Motor neuron (in vitro differentiated cells): ENCODE measurements at places on chromosomes 13 and 19.

DNA sequence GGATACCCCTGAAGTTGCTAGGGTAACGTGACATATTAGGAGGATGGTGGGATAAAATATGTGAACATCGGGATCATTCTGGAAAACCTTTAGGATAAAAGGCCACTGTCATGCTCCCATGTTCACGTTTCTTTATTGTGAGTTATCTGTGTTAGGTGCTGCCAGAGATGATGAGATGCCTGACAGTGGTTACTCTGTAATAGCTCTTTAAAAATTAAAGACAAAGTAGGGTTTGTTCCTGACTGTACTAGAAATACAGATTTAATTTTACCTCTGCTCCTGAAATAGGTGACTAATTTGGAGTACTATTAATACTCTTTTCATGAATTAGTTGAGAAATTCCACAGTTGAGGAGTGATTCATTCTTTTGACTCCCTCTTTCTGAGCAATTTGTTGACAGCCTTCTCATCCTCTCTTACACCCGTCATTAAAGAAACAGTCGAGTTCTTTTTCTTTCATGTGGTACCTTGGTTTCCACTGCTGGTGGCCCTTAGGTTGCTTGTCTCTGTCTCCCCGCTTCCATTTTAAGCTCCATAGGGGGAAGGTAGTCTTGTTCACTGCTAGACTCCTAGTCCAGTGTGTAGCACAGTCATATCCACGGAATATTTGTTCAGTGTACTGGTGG lies 28.4 kb downstream of the SAE1 start:
- ATAC-seq = no peak

DNA sequence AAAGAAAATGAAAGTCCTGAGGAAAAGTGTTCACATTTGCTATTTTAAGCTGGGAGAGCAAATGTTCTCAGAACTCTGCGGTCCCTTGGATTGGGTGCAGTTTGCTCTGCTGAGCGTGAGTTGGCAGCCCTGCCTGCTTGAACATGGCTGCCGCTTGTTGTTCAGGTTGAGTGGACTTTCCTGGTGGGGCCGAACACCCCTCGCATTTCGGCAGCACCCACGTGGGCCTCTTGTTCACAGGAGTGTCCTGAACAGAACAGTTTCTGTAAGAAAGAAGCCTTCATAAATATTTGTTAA lies 10.8 kb upstream of the RNF113B start:
- no peak for ATAC-seq

GRCh38 chr19:11293433-11294389 lies 2.2 kb upstream of the TSPAN16 start:
- ATAC-seq = peak; percentile 91

DNA sequence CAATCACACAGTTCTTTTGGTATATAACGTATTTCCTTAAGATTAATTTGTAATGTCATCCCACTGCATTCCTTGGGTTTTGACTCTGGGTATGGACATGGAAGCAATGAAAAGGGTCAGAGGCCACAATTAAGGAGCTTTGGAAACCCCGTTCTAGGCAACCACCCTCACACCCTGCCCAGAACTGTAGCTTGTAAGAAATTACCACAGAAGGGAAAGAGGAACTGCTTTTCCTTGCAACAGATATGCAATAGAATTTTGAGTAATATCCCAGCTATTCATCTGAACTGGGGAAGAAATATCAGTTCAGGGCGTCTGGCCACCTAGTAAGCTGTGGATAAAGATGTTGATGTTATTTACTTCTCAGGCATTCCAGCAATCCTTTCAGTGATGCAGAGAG lies 985 bp upstream of the CLC start:
- no peak for ATAC-seq

- peak; percentile 91 for ATAC-seq
Observed at GRCh38 chr19:1929021-1929742, 11.8 kb upstream of the CSNK1G2 start.

DNA sequence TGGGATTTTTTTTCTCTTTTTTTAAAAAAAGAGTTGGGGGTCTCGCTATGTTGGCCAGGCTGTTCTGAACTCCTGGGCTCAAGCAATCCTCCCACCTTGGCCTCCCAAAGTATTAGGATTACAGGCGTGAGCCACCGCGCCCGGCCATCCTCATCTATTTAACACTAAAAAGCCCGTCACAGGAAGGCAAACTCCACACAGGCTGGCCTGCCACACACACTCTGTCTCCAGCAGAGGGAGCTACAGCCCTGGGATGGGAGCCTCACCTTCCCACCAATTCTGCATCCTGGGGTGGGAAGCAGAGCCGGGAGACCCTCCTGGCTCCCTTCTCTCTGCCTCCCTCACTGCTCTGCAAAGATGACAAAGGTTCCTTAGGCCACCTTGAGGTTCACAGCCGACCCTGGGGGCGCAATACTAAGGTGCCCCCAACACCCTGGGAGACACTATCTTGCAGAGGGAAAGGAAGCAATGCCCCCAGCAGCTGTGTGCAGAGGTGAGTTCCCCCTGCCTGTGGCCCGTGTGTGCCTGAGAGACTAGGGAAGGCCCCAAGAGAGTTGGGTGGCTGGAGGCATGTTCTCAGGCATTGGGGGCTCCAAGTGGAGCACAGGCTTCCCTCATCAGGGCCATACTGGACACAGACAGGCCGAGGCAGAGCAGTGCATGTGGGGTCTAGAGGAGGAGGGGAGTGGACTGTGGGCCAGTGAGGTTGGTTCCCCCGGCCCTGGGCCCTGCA lies 27.4 kb upstream of the TIMM44 start:
- ATAC-seq = peak; percentile 80
